Stimulated activated CD4-positive, alpha-beta T cell treated with anti-CD3 and anti-CD28 coated beads, TNF-alpha, amount 100 ng/mL, for 24 hours (primary cell): ENCODE measurements at places on chromosomes 3 and 15.

- DNase-seq, result no peak
Measured at GRCh38 chr3:192802957-192803899, 75.9 kb upstream of the FGF12 start.

DNA sequence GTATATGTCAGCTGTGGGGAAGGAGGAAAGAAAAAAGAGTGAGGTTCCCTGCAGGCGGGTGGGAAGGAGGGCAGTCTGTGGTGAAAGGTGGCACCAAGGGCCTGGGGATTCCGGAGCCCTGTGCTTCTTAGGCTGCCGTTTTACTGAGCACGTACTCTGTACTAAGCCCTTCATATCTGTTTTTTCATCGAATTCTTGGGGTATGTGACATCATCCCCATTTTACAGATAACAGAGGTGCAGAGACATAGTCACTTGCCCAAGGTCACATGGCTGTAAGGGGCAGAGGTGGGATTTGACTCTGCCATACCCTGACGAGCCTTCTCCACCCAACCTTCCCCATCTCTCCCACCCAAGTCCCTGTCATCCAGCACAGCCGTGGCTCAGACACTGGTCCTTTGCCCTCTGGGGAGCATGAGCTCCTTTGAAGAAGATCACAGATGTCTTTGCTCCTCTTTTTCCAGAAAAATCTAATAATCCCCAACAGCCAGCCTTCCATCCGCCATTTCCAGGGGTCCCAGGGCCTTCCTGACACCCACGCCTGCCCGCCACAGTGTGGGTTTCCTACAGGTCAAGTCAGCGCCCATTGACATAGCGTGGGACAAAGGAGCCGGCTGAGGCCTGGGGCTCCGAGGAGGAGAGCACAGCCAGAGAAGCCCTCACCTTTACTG lies 24.2 kb downstream of the CYP11A1 start:
- DNase-seq, result no peak

DNA sequence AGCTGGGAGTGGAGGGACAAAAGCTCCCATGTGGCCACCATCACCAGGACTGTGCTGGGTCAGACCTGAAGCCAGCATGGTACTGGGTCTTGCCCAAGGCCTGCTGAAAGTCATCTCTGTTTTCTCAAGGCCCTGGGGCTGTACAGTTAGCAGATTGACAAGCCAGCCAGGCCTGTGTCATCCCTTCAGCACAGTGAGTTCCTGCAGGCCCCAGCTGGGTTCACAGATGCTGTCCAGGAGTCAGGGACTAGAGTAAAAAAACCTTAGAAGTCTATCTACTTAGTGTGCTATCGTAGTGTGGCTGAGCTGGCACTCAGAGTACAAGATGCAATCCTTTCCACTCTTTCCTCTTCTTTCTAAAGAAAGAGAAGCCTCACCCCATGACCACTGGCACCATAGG lies 246.0 kb upstream of the NAALADL2 start:
- no peak for DNase-seq

DNA sequence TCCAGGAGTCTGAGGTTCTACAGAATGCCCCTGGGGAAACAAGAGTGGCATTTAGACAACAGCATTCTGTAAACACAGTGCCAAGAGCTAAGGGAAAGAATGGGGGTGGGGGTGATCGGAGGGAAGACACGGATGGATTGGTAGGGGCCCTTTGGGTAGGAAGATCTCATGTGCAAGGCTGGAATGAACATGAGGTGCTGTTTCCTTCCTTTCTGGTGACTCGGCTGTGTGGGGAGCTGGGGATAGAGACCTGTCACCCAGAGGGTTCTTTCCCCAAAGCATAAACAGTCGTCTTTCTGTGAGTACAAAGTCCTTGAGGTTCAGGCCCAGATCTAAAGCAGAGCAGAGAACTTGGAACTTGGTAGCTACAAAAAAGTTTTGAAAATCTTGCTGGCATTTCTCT lies 11.7 kb downstream of the TPM1 start:
- no peak for DNase-seq

DNA sequence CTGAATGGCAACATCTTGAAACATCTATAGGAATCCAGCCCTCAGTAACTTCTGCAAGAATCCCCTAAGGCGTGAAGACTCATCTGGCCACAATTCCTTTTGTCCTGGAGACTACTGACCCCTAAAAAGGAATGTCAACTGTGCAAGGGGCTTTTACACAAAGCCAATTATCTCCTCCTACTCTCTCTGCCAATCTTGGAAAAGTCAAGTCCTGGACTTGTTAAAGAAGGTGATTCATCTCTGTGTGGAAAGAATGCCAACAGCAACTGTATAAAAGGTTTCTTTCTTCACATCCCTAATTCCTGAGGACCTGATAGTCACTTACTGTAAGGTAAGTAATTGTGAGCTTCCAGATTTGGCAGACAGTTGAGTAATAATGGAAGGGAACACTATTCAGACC lies 22.3 kb downstream of the THRB start:
- no peak for DNase-seq

DNA sequence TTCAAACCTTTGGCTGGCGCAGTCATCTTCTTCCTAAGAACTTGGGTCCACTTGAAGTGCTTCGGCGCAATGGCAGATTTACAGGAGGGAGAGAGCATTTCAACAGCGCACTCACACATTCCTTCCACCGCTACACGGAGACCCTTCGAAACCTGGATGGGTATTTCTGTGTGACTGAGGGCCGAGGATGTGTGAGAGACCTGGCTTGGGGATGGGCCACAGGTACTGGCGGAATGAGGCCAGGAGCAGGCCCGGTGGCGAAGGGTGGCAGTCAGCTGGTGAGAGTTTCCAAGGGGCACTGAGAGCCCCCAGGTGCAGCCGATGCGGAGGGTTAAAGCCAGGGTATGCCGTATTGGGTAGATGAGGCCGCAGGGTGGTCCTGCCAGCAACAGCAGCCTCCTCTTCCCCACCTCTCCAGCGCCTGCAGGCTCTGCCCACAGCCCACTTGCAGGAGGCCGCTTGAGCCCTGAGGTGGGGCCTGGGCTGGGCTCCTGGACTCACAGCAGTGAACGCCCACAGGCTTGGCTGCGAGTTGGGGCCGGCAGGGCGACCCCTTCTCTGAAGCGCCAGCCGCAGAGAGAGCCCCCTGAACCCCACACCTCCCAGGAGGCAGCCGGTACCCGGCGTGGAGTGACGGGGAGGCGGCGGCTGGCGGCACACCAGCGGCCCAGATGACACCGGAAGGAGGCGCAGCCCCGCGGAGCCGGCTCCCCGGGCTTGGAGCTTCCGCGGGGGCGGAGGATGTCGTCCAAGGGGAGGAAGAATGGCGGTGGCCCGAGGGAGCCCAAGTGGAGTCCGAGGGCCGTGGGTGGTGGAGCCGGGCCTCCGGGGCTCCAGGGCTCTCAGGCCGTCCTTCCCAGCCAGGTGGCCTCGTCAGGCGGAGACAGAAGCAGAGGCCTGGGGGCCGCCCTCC lies 166.5 kb downstream of the NSMCE3 start:
- DNase-seq, result no peak
